ENCODE measurements at places on chromosomes 12 and 14.

GRCh38 chr12:70487440-70487839, 121.3 kb downstream of the KCNMB4 start:
- DNase-seq = no peak

- DNase-seq = no peak
Observed at GRCh38 chr12:44155358-44155757, 319.5 kb downstream of the TMEM117 start.

DNA sequence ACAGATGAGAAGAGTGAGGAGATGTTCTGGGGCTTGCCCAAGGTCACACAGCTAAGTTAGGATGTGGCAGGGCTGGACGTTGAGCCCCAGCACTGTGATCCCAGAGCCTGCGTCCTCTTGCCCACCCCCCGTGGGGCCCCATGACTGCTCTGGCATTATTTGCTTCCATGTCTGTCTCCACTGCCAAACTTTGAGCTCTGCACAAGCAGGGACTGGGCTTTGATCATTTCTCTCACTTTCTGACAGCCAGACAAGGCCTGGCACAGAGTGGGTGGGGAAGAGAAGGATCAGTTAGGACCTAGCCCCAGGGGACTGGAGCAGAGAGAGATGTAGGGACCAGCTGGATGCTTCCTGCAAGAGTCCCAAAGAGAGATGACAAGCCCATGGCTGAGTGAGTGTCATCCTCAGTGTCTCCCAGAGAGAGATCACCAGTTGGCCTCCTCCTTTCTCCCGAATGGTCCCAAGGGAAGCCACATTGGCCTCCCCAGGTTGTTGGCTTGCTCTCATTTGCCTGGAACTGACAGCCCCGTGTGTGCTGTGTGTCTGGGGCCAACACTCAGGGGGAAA, 126.7 kb upstream of the PWP1 start:
- DNase-seq = no peak

- DNase-seq = no peak
Observed at GRCh38 chr14:33836900-33837577, 113.8 kb downstream of the EGLN3 start.

DNA sequence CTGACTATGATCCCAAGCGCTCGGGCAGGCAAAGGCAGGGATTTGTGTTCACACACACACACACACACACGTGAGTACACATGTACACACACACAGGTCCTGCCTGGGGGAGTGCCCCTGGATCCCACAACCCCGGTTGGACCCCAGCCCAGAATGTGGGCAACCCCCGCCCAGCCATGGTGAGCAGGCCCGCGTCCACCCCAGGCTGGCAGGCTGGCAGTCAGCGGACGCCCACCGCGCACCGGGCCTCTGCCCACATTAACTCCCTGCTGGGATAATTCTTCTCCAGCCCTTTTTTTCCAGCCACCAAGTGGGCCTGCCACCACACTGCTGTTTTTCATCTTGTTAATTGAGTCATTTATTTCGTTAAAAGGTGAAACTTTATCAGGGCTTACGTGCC, 256.2 kb downstream of the BCL11B start:
- no peak for DNase-seq

GRCh38 chr12:125684968-125685790, 619.9 kb downstream of the AACS start:
- DNase-seq = no peak

GRCh38 chr12:72256725-72257124, 15.4 kb upstream of the TRHDE start:
- no peak for DNase-seq
